ENCODE measurements at places on chromosomes 4 and X.

GRCh38 chr4:2875556-2875955 is 31.9 kb downstream of the ADD1 start:
- no peak for DNase-seq

GRCh38 chr4:133188433-133189146 is 39.5 kb downstream of the PCDH10 start:
- DNase-seq: no peak

- no peak for DNase-seq
Observed at GRCh38 chr4:156413239-156414135, 459.8 kb upstream of the CTSO start.

DNA sequence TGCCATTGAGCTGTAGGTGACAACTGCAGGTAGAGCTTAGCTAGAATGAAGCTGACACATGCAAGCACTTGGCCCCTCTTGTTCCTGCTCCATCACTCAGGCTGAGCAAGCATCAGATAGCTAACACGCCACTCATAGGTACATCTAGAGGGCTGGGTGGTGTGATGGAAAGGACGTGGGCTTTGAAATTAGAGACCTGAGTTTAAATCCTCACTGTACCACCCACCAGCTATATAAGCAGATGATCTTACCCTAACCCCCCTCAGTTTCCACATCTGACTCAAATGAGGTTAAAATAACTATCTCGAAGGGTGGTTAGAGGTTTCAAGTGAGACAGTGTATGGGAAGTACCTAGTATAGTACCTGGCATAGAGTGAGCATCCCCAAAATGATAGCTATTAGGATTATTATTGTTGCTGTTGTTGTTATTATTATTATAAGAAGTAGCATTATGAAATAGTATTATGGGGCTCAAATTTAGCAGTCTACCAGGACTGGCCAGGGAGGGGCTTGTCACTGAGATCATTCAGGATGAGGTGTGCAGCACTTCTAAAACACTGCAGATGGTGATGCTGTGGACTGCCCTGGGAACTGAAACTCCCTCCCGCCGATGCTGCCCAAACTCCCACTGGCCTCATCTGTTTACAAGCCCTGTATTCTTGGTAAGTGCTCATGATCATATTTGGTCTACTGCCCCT is 59.0 kb downstream of the REELD1 start:
- no peak for DNase-seq

GRCh38 chr4:54661169-54661568 is 3.4 kb downstream of the KIT start:
- DNase-seq: no peak

GRCh38 chr4:107006218-107006617 is 29.9 kb downstream of the DKK2 start:
- no peak for DNase-seq

DNA sequence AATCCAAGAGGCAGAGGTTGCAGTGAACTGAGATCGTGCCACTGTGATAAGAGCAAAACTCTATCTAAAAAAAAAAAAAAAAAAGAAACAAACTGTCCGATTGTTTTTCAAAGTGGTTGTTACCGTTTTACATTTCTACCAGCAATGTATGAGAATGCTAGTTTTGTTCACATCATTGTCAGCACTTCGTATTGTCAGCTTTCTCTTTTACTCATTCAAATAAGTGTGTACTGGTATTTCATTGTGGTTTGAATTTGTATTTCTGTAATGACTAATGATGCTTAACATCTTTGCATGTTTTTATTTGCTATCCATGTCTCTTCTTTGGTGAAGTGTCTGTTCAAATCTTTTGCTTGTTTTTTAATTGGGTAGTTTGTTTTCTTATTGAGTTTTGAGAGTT is 65.8 kb downstream of the GPR101 start:
- no peak for DNase-seq

- DNase-seq: peak; percentile 30
Observed at GRCh38 chrX:104370089-104370488, 115.4 kb upstream of the ESX1 start.

DNA sequence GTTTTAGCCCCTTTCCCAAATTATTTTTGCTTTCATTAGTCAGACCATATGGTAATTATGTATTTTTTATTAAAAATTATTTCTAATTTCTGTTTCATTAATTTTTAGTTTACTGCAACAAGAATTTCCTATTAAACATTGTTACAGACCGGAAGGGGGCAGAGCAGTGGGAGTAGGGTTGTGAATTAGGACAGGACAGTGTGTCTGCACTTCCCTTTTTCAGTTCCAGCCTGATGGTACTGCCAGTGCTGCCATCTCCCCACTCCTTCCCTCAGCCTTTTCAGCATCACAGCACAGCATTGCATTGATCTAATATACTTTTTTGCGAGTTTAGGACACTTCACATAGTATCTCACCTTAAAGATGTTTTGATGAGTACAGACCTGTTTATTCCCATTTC is 76.5 kb downstream of the STIM2 start:
- DNase-seq: no peak

- no peak for DNase-seq
Observed at GRCh38 chr4:186946136-186946535, 222.5 kb upstream of the FAT1 start.

GRCh38 chr4:147571036-147571770 is 46.0 kb upstream of the TMEM184C start:
- no peak for DNase-seq

DNA sequence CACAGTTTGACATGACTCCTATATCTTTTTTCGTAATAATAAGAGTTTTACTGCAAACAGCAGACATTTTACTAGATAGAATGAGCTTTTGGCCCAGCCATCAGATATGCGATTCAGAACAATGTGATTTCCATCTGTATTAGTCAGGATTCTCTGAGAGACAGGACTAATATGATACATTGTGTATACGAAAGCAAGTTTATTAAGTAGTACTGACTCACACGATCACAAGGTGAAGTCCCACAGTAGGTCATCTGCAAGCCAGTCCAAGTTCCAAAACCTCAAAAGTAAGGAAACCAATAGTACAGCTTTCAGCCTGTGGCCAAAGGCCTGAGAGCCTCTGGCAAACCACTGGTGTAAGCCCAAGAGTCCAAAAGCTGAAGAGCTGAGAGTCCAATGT is 24.1 kb downstream of the CXCL8 start:
- no peak for DNase-seq

- no peak for DNase-seq
Observed at GRCh38 chrX:151896734-151897474, 15.8 kb upstream of the MAGEA4 start.

DNA sequence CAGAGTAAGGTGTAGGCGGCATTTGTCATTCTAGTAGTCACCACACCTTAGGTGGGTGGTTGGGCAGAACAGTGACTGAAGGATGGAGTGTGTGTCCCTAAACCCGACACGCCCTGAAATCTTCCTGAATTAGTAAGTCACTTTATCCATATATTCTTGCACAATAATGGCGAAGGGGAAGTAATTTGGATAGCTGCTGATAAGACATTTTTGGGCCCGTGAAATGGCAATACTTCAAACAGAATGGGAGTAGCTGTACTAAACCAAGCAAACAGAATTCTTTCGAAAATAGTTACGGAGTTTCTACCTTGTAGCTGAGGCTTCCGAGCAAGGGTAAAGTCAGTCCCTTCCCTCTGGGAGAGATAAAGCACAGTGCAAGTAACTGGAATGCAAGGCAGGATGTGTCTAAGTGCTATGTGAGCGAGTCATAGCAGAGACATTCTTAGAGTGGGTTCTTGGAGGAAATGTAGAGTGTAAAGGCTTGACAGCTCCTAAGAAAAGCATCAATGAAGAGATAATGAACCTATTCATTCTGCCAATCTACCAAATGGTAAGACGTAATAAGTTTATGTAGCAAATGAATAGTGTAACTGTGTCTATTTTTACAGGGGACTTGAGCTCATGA is 72.8 kb downstream of the CLCN5 start:
- DNase-seq: no peak

DNA sequence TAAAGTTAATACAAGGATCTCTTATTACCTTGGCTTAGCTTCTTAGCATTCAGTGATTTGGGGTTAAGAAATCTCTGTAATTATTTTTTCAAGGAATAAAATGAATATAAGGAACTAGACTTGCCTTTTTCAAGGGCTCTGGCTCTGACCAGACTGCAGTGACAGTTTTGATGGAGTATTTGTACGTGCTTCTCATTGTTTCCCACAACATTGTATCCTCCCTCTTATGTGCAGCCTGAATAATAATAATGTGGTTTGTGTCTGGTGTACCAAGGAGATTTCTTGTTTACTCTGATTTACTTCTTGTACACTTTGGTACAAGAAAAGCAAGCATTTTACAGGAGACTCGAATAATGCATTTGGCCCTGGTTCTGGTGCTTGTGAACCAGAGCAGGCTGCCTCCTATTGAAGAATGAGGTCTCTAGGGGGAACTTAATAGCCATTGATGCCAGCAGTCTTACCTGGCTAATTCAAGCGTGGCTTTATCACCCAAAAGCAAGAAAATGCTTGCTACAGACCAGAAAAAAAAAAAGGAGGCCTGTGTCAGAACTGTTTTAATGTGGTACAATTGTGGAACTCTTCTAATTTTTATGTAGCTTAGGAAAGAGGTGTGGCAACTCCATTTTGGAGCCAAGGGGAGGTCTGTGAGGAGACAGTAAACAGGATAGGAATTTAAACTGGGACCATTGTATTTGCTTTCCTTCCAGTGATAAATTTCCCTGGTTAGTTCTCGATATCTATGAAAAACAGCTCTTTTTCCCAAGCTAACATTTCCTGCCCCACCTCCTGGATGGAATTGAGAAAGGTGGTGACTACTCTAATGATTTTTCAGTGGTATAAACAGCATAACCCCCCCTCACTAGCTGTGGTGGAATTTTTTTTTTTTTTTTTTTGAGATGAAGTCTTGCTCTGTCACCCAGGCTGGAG is 5.6 kb downstream of the OTC start:
- DNase-seq: no peak

DNA sequence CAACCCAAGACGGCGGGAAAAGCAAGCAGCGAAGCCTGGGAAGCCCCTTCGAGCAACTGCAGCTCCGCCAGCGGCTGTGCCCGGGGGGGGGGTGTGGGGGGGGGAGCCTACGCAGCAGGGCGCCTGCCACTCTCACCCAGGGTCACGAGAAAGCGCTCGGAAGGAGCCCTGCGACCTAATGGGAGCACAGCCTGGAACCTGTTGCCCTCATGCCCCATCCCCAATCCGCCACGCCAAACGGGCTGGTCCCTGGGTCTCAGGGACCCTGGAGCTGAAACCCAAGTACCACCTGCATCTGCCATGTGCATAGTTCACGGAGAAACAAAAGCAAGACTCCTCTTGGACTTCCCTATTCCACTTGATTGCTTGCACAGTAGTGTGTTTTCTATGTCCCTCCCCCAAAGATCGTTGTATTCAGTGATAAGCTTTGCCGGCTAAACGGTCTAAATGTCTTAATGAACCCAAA is 359 bp upstream of the GAB3 start:
- peak; percentile 31 for DNase-seq

DNA sequence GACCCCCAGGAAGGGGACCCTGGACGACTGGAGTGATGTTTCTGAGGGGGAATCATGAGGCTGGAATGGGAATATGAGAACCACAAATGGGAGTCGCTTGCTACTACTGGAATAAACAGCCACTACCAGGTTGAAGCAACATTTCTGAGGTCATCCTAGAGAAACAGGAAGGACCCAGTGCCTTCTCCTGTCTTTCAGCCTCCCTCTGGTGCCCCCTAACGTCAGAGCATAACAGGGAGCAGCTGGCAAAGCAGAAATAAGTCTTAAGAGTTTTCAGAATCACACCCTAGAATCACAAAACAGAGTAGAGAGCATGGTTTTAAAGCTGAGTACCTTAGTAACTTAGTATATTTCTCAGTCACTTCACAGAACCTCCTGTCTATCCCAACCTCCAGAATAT is 347.8 kb upstream of the PITX2 start:
- DNase-seq: no peak

DNA sequence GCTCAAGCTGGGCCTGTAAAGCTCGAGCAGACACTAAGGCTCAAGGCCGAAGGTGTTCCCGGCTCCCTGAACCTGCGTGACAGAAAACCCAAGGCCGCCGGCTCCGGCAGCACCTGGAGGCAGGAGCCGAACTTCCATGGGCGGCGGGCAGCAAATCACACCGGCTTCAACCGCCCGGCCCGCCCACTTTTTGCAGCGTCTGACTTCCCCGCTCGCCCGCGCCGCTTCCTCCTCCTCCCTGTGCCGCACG is 940 bp upstream of the NSD2 start:
- DNase-seq: peak; percentile 90

DNA sequence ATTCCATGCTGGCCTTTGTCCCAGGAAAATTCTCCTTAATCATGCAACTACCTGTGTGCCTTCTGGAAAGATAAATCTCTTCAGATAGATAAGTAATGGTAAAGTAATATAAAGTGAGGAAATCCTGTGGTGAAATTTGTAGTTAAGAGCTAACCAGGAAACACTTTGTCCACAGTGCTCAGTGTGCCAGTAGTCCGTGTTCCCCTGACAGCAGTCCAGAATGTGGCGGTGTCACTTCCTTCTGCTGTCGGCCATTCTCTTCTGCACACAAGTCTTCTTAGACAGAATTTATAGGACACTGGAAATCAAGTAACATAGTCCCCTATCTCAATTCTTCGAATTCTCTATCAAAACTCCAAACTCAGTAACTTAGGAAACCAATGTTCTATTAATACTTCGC is 5.7 kb upstream of the CXXC4 start:
- no peak for DNase-seq

DNA sequence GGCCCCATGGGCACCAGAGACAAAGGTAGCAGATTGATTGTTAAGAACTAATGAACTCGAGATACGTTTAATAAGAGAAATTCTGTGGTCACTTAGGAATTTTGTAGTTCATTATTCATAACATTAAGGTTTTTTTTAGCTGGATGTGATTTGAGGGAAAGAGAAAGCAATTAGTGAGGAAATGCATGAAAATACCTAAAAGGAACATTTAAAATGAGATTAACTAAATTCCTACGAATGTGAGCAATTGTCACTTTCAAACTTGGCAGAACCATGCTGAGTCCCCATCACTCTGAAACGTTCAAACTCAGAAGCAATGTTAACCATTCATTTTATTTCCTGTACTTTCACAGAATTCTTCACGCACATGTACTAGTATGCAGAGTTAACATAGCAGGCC is 5.9 kb downstream of the PRMT9 start:
- no peak for DNase-seq

DNA sequence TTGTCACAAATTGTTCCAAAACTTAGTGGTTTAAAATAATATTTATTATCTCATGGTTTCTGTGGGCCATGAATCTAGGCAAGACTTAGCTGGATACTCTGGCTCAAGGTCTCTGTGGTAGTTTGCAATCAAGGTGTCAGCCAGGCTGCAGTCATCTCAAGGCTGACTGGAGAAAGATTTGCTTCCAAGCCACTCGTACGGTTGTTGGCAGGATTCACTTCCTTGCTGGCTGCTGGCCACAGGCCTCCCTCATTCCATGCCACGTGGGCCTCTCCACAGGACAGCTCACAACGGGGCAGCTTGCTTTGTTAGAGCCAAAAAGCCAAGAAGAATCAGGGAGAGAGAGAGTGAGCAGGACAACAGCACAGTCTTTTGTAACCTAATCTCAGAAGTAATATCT is 101.4 kb downstream of the WWC2 start:
- DNase-seq: peak; percentile 35
